ENCODE measurements at places on chromosomes 1 and 21.

GRCh38 chr1:72885017-72885416 lies 602.7 kb upstream of the NEGR1 start:
- no peak for DNase-seq

DNA sequence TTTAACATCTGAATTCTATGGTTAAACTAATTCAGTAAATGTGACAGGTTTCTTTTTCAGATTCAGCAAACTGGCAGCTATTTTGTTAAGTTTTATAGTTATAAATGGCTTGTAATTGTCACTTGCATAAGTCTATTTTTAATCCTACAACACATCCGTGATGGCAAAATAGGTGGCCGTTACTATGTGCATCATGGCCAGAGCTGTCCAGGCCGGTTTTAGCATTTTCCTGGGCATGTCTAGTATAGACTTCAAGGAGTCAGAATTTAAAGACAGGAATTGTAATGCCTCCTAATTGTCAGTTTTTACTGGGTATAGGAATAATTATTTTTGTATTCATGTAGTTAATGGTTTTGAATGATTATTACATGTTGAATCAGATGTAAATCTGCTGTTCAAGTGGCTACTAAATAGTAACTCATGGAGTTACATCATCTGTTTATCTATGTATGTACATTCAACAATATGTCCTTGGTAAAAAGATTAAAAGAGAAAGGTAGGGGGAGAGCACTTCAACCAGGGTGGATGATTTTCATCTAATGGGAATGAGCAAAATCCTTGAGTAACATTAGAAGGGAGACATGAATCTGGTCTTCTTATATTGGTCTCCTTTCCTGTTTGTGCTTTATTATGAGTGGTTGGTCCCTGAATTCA lies 3.2 kb upstream of the B3GALT2 start:
- no peak for DNase-seq

DNA sequence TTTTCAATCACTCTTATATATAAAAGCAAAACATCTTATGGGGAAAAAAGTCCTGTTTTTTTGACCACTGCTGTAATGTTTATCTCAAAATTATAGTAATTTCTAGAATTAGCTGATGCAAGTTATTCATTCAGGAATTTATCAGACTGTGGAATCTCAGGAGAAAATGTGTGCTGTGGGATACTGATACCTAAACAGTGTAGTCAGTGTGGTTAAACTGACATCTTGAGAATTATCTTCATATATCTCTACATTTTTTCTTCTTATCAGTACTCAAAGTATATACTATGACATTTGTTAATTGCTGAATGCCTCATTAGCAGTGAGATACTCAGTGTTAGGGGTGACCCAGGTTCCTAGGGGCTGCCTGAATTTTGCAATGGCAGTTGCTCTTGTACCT lies 839.3 kb downstream of the KCNT2 start:
- no peak for DNase-seq

GRCh38 chr1:70072231-70072751 lies 133.1 kb downstream of the LRRC40 start:
- DNase-seq = peak; percentile 17

DNA sequence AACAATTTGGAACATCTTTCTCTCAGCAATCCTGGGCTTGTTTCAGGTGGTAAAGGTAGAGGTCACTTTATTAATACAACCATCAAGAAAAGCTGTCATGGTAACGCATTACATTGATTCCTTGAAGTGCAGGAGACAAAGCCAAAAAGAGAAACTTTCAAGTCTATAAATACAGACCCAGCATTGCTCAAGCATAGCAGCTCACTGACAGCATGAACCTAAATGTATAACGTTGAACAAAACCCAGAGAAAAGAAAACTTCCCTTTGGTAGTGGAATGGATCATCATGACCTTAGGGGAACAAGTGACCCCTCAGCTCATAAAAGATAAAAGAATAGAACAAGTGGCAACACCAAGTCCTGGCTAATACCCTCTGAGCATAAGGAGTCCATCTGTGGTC lies 332.2 kb downstream of the NTNG1 start:
- no peak for DNase-seq

- no peak for DNase-seq
Measured at GRCh38 chr1:30844631-30845030, 63.9 kb downstream of the SDC3 start.

GRCh38 chr1:235429143-235429542 lies 61.9 kb downstream of the TBCE start:
- DNase-seq = no peak

DNA sequence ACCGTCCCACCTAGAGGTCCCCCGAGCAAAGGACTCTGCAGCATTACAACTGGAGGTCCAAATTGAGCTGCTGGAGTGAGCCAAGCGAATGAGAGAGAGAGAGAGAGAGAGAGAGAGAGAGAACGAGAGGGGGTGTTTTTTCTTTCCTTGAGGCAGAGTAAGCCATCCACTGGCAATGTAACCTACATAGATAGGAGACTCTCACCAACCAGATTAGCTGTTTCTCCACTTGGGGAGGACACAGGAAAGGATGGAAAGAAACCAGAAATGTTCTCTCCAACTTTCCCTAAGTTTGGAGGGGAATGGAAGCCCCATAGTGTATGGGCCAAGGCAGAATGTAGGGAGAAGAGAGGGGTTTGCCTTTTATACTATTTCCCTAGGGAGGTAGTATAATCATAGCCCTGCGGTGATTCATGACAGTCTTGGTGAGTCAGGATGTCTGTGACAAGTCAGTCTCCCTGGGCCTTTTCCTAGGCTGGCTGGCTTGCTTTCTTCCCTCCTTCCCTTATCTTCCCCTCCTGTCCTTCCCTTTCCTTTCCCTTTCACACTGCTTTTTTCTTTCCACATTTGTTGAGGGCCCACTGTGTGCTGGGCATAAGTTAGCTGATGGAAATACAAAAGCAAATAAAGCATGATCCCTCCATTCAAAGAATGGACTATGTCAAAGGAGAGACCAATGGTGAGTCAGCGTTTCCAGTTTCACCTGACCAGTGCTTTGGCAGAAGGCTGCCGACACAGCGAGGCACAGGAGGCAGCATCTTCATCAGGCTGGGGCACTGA lies 7.1 kb downstream of the FNDC7 start:
- no peak for DNase-seq

DNA sequence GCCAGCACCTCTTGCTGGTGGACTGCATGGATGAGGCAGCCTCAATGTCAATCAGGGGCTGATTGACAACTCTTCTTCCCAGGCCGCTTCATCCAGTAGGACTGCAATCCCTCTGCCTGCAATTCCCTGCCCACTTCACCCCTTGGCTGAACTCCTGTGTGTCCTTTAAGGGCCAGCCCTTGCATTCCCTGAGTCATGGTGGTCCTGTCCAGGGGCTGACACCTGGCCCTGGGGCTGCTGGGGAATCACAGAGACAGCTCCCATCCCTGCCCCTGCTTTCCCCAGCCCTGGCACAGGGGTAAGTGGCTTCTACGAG lies 4.6 kb upstream of the EPS8L3 start:
- DNase-seq = no peak

All from activated CD4-positive, alpha-beta T cell treated with anti-CD3 and anti-CD28 coated beads, Interleukin-2, amount 50 U/mL, for 16 hours (primary cell).